ENCODE measurements at places on chromosomes 4 and X.

DNA sequence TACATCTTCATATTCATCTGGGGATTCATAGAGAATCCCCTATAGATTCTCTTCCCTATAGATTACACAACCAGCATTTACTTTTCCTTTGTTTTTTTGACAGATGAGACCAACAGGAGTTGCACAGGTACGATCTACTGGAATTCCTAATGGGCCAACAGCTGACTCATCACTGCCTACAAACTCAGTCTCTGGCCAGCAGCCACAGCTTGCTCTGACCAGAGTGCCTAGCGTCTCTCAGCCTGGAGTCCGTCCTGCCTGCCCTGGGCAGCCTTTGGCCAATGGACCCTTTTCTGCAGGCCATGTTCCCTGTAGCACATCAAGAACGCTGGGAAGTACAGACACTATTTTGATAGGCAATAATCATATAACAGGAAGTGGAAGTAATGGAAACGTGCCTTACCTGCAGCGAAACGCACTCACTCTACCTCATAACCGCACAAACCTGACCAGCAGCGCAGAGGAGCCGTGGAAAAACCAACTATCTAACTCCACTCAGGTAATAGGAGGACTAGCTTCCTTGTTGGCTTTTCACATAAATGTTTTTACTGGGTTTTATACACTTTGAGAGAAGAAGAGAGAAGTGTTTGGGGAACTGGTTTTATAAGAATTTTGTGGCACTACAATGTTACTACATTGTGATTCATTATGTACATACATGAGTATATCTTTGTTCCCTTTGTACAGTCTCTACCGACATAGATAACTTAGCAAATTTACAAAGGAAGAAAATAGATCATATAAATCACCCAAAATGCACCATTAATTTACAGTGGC is 137.2 kb downstream of the DIPK2B start:
- no peak for DNase-seq

- DNase-seq = no peak
Observed at GRCh38 chrX:133783274-133783673, 202.1 kb downstream of the GPC3 start.

- no peak for DNase-seq
Observed at GRCh38 chr4:35253331-35253730, 991.0 kb downstream of the ARAP2 start.

GRCh38 chr4:64105903-64106302 is 303.3 kb downstream of the TECRL start:
- DNase-seq = no peak

DNA sequence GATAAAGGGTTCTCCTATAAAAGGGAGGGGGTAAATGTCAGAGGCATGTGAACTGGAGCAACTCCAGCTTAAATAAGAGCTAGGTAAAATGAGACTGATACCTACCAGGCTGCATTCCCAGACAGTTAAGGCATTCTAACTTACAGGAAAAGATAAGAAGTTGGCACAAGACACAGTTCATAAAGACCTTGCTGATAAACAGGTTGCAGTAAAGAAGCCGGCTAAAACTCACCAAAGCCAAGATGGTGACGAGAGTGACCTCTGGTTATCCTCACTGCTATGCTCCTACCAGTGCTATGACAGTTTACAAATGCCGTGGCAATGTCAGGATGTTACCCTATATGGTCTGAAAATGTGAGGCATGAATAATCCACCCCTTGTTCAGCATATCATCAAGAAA is 13.1 kb upstream of the SULT1B1 start:
- no peak for DNase-seq

DNA sequence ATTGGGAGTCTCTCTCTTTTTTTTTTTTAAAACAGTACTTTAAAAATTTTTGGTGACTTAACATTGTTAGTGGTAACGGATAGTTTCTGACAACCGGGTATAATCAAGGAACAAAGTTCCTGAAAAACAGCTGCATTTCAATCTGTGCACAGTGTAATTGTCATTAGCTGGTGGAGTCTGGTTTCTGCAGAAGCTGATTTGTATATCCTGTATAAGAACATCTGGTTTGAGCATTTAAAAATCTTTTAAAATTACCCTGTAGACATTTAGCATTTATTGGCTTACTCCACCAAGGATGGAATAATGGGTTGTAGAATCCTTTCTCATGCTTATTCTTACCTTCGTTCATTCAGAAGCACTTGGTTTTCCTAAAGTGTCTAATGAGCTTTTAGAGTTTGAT is 11.2 kb downstream of the JADE1 start:
- no peak for DNase-seq

GRCh38 chrX:71615954-71616353 is 2.4 kb downstream of the CXCR3 start:
- no peak for DNase-seq

DNA sequence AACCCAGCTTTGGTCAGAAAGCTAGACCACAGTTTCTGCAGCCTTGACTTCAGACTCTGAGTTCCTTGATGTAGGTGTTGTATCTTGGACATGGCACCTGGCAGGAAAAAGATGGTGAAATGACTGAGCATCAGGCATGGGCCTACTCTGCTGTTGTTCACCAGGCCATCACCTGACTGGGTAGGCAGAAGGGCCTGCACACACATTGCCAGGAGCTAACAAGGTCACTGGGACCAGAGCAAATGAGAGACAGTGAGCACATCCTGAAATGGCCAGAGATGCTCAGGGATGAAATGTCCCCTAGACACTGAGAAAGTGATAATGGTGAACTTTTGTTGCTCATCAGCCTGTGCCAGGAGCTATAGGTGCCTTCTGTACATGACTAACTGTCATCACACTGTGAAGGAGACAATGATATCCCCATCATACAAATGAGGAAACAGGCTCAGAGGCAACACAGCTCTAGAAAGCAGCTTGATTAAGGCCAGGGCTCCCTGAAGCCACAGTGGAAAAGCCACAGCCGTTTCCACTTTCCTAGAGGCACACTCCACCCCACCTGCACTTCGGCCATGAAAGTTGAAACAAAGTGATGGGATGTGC is 128.3 kb downstream of the TSPAN5 start:
- no peak for DNase-seq

DNA sequence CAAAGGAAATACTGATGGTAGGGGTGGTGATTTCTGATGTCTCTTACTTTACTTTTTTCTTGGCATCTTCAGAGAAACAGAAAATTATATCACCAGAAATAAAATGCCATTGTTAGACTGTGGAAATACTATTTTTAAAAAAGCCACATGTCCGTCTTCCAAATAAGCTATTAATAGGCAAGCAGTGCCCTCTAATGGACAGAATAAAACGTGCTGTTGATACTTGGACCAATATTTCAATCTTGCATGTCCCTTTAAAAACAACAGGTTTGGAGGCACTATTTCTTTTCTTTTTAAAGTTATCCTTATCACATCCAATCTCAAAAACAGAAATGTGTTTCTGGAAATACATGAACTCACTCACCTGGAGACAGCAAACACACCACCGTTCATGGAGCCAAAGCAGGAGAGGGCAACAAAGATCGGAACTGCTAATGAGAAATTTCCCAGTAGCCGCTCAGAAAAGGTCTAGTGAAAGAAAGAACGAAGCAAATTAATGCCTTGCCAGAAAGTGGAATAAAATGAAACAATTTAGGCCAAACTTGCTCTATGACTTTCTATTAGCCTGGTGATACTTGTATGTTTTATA is 59.2 kb downstream of the SLC7A11 start:
- peak; percentile 44 for DNase-seq

- DNase-seq = no peak
Observed at GRCh38 chrX:24796204-24796603, 102.5 kb downstream of the POLA1 start.

- no peak for DNase-seq
Observed at GRCh38 chr4:18691431-18692200, 670.1 kb upstream of the LCORL start.

DNA sequence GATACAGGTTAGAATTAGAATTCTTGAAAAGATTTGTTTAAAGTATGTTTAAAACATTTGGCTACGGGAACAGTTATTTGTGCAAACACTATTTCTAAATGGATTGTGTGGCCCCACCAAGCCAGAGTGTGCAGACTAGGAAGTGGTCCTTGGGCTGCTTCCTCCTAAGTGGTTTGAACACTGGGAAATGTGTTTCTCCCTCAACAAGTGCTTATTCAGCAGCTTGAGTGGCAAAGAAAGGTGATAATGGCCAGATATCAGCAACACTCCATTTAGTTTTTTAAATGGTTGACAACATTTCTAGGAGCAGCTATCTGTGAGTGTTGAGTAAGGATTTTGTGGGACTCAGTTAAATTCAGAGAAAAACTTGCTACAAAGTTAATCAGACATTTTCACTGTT is 141.4 kb upstream of the LNX1 start:
- DNase-seq = no peak

GRCh38 chr4:126265888-126266287 is 951.1 kb downstream of the FAT4 start:
- peak; percentile 7 for DNase-seq

GRCh38 chr4:177770776-177771175 is 328.5 kb upstream of the AGA start:
- DNase-seq = no peak

GRCh38 chr4:129144755-129145206 is 48.8 kb downstream of the C4orf33 start:
- DNase-seq = no peak

DNA sequence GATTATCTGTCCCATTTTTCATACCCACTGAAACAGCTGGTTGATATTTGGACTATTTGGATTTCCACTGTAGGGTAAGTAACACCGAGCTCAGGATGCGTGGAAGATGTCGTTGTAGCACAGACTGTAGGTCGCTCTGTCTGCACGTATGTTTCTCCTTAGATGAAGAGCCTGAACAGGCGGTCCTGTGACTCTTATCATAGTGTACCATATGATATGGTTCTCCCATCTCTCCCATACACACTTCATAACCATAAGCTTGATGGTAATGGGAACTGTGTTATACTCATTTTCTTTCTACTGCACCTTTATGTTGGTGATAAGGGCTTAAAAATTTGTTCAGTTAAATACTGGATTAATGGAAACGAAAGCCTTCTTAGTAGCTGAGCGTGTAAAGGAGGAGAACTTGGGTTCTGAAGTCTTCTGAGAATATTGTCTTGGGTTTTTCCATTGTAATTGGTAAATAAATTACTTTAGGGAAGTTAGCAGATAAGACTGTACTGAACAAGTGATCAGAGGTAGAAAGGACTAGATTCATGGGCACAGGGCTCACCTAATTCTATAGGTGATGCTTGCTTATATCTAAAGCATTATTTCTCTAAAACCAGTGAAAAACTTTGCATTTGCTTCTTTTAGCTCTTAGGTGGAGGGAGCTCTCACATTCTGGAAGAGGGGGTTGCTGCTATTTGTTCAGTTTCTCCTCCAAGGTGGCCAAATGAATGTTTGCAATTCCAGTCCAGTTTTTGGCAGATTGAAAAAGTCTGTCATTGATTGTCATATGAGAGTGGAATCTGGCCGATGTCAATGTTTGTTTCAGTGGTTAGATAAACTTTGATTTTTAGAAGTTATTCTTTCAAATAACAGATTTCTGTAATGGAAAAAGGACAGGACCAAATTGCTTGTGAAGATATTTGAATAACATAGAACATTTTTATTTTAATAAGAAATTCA is 15.8 kb downstream of the SMAD1 start:
- DNase-seq = no peak

- DNase-seq = no peak
Observed at GRCh38 chr4:80196259-80196921, 913 bp upstream of the PRDM8 start.

Measured in GM03348 (cell line).